ENCODE measurements at places on chromosomes 7 and 10.

DNA sequence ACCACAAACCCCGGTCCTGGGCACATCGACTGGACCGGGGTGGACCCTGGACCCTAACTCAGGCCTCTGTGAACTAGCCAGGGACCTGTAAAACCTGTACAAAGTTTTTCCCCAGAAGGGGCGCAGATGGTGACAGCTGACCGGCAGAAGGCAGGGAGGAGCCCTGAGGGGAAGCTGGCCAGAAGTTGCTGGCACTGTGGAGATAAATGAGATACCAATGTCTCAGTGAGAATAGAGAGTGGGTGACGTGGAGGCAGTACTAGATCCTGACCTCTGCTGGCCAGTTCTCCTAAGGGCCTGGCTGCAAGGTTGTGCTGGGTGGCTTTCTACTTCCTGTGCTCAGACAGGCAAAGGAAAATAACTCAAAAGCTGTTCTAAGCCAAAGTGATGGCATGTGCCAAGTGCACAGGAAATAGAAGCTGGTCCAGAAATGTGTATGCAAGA, 10.6 kb upstream of the TSPAN14 start:
- peak; percentile 78 for DNase-seq

DNA sequence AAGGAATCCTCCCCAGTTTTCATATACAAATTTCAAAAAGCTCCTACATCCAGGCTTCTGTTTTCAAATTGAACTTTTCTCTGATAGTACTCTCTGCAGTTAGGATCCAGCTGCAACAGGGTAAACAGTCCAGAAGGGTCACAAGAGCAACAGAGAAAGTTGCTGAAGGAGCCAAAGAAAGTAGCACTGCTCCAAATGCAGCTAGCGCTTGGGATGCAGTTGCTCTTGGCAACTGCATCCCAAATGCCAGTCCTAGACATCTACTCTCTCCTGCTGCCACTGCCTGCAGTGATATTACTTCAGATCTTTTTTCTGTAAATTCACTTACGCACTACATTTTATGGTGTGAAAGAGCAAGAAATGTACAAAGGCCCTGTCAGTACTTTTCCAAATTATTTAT, 14.6 kb downstream of the GPR37 start:
- no peak for DNase-seq

GRCh38 chr10:88200312-88201032, 337.0 kb downstream of the PTEN start:
- peak; percentile 97 for DNase-seq

DNA sequence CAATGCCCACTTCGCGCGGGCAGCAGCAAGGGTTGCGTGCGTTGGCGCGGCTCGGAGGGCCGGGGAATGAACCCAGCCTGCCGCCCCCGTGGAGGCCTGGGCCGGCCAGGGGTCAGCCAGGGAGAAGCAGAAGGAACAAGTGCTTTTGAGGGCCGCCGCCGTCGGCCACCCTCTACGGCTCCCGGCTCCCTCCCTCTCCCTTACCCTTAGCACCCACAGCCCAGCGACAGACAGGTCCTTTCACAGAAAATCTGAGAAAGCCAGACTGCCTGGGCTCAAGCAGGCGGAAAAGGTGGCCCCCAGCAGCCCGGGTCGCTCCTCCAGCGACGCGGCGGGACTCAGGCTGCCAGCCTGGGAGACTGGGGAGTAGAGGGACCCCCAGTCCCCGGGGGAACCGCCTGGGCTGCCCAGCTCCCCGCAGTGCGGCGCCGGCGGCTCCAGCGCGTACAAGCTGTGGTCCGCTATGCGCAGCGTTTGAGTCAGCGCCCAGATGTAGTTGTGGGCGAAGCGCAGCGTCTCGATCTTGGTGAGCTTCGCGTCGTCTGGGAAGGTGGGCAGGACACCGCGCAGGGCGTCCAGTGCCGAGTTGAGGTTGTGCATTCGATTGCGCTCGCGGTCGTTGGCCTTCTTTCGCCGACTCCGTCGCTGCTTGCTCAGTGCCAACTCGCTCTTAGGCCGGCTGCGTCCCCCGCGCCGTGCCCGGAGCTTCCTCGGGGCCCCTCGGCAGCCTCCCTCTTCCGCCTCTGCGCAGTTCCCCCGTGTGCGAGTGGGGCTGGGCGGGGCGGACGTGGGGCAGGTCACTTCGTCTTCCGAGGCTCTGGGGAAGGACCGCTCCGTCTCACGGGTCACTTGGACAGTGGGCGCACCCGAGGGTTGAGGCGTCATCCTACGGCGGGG, 815 bp downstream of the NEUROG3 start:
- no peak for DNase-seq

Data from foreskin melanocyte (primary cell).